ENCODE measurements at places on chromosomes 11 and 22.

DNA sequence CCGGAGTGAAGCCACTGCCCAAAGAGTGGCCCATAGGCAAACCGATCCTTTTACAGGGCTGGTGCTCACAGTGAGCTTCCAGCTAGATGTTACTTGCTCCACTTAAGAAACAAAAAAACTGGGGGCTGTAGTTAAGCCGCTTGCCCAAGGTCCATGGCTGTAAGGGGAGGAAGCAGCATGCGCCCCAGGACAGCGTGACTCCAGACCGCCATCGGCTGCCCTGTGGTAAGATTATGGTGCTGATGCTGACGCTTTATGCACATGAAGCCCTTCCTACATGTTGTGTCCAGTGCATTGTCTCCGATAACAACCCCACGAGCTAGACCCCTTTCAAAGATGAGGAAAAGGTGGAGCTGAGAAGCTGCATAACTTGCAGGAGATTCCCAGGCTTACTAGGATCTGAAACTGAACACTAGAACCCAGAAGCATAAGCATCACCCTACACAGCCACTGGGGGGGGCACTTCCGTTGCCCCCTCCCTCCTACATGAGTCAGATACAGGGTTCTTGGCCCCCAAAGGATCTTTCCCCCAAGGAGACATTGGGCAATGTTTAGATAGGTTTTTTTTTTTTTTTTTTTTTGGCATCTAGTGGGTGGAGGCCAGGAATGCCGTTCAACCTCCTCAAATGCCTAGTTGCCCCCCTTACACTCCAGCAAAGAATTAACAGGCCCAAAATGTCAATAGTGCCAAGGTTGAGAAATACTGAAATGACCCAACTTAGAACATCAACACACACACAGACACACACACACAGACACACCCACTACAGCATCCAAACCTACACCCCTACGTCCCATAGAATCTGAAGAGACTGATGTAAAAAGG is 53.9 kb downstream of the MN1 start:
- no peak for DNase-seq

- DNase-seq = no peak
Observed at GRCh38 chr22:20909543-20910303, 7.5 kb upstream of the CRKL start.

DNA sequence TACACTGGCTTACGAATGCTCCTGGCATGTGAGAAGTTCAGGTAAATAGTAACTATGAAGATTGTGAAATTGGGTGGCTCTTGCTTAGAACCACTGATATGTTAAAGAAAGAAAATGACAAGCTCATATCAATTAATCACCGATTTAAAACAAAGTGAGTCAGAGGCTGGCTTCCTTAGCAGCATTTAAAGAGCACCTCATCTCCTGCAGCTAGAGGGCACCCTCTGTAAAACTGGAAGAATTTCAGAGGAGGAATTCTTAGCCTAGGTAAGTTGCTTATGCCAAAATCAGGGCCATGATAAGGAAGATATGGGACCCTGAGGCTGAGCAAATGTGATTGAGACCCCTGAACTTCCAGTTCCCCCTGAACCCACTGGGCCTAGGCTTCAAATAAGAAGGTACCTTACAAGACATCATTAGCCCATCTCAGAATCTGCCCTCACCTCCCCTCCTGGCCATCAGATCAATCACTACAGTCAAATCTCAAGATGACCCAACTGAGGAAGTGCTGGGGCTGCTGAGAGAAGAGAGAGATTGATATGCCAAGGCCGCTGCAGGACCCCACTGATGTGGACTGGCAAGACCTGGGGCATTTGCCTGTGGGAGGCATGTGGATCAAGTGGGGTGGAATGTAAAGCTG is 8.6 kb upstream of the CD3E start:
- DNase-seq = peak; percentile 27

GRCh38 chr11:1538153-1538552 is 33.9 kb downstream of the DUSP8 start:
- no peak for DNase-seq

- no peak for DNase-seq
Observed at GRCh38 chr11:104771763-104772162, 126.5 kb downstream of the CASP12 start.
